ENCODE measurements at places on chromosomes 11 and 22. TPM values are rescaled to one million over a fixed set of nuclear protein-coding genes. Genes with fewer than 3 reads are reported as not detected.
A peak's percentile ranks its signal among the peaks of the same experiment; 100 is the strongest.

PRODH gene
- 18.8 TPM for total RNA-seq

GRCh38 chr22:46748908-46749675 lies 11.0 kb upstream of the CERK start:
- no peak for DNase-seq

DNA sequence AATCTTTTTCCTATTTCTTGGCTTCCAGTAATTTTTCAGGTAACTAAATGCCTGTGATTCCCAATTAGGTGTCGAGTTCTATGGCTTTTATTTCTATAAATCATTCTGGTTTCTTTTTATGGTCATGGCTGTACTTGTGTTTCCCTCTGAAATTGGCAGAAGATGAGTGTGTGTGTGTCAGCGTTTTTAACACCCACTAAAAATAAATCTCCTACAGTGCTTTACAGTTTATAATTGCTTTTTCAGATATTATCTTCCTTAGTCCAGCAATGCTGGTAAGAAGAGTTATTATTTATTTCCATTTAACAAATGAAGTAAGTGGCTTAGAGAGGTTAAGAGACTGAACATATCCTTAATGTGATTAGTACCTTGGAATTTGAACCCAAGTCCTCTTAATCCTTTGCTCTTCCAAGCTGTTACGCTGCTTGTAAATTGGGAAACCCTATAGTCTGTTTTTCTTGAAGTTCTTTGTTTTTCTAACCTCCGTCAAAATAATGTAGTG lies 125.2 kb downstream of the TEAD1 start:
- no peak for DNase-seq

YPEL4 gene
- total RNA-seq = not detected

CHRM1 gene
- total RNA-seq = not detected

GSTT2B gene
- 0.19 TPM for total RNA-seq

DNA sequence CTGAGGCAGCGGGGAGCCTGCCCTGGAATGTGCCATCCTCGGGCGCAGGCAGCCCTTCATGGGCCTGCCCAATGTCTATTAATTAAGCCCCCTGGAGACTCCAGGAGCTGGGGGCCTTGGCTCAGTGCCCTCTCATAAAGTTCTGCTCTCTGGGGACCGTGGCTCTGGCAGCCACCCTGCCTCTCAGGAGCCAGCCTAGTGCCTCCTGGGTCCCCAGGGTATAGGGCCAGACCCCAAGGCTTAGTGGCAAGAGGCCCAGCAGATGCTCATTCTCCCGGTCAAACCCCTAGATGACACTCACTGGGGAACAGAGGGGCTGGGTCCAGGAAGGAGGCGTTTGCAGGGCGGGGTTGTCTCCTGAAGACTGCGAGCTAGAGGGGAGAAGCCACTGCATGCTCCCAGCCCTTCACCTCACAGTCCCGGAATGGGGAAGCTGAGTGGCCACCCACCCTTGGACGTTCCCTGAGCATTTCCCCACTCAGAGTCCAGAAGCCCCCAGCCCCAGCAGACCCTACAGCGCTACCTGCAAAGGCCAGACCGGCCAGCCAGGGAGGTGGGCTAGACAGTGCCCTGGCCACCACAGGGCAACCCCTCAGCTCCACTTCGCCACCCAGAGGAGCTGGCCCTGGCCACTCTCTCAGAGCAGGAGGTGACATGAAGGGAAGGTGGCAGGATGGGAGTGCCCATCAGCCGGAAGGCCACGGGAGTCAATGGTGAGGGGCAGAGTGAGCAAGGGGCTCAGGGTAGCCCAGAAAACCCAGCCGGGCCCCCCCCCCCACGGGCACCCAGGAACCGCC lies 83.0 kb downstream of the CDKN1C start:
- DNase-seq = no peak

DNA sequence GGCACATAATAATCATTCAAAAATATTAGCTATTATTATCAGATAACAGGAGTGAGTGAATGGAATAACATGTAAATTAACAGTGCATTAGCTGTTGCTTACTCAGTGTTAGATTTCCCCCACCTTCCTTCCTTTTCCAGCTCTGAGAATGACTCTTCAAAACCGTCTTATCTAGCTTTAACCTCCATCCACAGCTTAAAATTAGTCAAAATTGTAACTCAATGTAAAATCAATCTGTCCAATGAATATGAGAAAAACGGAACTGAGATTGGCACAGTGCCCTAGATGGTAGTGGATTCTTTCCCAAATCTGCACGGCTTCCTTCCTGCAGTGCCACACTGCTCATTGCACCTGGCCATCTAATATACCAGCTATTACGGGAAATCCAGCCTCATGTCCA lies 156.8 kb upstream of the BDNF start:
- no peak for DNase-seq

GRCh38 chr22:48098243-48098920 lies 1335.9 kb downstream of the TBC1D22A start:
- no peak for DNase-seq

DNA sequence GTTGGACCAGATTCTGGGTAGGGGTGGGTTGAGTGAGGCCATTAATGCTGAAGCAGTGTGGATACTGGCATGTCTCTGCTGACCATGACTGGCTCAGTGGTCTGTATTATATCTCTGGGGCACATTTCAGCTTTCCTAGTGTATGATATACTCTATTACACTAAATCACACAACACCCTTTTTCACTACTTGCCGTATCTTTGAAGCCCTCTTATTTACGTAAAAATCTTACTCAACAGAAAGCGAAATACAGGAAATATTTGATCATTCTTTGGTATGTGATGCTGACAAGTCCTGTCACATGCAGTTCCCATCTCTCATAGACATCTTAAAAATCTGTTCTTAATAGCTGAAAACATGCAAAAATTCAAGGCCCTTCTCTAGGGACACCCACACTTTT lies 40.3 kb downstream of the OR5B17 start:
- DNase-seq = no peak

OR52N4 gene
- 0.12 TPM for total RNA-seq

TPBGL gene
- not detected for total RNA-seq

ZNF202 gene
- total RNA-seq = 16.4 TPM

PICK1 gene
- total RNA-seq = 10.7 TPM

- no peak for DNase-seq
These were observed 634.1 kb downstream of the TBC1D22A start for GRCh38 chr22:47396515-47396914.

DNA sequence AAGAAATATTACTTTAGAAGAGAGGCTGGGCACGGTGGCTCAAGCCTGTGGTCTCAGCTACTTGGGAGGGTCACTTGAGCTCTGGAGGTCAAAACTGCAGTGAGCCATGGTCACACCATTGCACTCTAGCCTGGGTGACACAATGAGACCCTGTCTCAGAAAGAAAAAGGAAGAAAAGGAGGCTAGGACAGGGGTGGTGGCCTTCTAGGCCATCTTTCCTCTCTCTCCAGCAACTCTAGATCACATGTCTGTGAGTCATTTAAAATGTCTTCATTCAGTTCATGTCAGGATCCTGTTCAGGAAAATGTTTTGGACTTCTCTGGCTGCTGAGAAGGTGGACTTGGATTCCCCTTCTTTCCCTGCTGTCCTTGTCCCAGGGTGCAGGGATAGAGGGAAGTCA lies 53.3 kb downstream of the PPFIA1 start:
- DNase-seq = no peak

LIF gene
- 0.50 TPM for total RNA-seq

DNA sequence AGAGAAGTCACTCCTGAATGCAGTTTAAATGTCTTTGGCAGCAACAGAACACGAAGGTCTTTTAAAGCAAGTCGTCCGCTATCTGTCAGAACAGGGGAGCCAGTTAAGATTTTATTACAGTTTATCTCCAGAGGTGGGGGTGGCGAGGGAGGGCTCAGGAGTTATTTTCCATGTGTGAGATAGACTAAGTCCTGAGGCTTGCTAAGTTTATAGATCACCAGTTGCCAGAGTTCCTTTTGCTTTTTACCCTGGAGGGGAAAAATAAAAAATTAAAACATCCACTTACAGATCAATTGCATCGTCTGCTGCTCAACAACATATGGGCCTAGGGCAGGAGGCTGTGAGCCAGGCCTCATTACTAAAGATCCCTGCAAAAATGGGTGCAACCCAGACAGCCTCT lies 90.7 kb downstream of the SNX19 start:
- no peak for DNase-seq

- DNase-seq = no peak
These were observed 41.5 kb upstream of the EP300 start for GRCh38 chr22:41050883-41051282.

NXPE1 gene
- not detected for total RNA-seq

CRYBB2 gene
- total RNA-seq = not detected

UPK3A gene
- total RNA-seq = 0.50 TPM

OR10D3 gene
- not detected for total RNA-seq

DNA sequence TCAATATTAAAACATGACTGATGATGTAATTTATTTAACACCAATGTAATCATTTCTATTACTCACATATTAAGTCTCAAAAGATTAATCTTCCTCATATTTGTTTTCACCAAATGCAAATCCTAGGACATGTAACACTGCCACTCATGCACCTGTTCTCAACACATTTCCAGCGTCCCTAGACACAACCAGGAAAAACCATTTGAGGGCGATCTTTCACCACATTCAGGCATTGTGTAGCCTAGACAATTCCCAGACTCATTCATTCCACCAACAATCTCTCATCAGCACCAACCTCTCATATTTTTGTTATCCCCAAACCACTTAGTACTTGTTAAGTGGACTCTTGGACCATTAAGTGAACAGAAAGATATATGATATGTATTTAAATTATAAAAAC lies 66.1 kb downstream of the SLC36A4 start:
- peak; percentile 57 for DNase-seq

GRCh38 chr11:14914536-14914935 lies 22.5 kb upstream of the CYP2R1 start:
- DNase-seq = no peak

DNA sequence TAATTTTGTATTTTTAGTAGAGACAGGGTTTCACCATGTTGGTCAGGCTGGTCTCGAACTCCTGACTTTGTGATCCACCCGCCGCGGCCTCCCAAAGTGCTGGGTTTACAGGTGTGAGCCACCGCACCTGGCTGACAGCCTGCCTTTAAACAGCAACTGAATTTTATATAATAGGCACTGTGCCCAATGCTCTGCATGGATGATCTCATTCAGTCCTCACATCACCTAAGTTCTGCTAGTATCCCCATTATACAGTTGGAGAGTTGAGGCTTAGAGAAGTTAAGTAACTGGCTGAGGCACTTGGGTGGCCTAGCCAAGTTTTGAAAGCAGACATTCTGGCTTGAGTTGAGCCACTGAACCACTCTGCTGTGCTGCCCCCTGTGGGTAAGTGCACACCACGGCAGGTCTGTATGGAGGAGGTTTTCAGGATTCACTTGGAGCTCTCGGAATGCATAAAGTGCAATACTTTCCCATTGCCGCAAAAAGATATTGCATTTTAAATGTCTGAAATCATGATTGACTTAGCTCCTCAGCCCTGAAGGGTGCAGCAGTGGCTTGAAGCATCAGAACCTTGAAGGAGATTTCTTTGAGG lies 112.4 kb downstream of the LDLRAD3 start:
- peak; percentile 66 for DNase-seq

Measured in neural progenitor cell (in vitro differentiated cells).